WTC11 (cell line): ENCODE measurements at places on chromosomes 5 and 9.
A peak's percentile ranks its signal among the peaks of the same experiment; 100 is the strongest.

GRCh38 chr5:96481009-96481786 lies 48.1 kb upstream of the PCSK1 start:
- DNase-seq = no peak

- DNase-seq = peak; percentile 90
Measured at GRCh38 chr9:136791516-136792276, 552 bp downstream of the TMEM141 start.

DNA sequence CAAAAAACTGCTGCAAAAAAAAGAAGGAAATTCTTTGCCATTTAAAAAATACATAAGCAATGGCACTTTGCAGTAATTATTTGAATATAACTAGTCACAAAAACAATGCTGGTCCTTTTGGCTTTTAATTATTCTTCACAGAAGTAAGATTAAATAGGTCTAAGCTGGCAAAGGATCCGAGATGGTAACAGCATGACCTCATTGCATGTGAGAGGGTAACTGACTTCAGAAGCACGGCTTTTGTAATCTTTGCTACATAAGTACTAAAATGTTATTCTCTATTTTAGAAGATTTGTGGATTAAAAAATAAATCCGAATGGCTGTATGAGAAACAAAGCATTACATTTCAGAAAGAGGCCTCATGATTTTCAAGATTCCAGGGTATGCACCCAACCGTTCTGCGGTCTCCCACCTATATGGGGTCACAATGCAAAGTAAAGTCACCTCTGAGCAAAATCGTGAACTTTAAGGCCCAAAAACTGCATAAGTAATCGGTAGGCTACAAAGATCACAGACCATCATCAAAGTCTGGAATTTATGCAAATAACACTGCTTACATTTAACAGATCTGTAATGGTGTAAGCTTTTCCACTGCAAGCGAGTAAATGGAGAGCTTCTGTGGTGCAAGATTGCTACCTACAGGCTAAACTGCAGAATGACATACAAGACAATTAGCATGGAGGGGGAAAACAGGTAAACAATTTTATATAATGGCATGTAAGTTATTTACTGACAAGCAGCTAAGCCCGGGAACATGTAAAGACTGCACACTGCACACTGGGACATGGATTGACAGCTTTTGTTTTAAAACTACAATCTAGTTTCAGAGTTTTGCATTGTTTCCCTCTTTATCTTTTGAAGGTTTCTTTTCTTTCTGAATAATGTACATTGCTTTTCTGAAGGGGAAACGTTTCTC lies 231.6 kb downstream of the SLF1 start:
- no peak for DNase-seq

DNA sequence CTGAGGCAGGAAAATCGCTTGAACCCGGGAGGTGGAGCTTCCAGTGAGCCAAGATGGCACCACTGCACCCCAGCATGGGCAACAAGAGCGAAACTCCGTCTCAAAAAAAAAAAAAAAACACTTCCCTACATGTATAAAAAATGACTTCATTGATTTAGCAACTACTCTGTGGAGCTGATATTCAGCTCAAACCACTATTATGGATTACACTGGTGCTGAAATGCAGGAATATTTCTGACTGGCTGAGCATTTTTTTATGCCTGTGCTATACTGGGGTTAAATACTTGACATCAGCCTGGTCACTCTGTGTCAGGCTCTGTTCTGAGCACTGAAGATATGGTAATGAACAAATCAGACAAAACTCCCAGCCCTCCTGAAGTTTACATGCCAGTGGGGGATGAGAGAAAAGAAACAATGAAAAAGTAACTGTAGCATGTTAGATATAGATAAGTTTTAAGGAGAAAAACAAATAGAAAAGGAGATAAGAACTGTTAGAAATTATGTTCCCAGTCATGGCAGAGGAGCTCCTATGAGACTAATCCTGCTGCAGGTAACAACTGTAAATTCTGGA lies 22.6 kb upstream of the TTC39B start:
- DNase-seq = no peak

GRCh38 chr9:133477992-133478850 lies 678 bp downstream of the SLC2A6 start:
- no peak for DNase-seq

GRCh38 chr5:39650008-39650762 lies 225.4 kb upstream of the DAB2 start:
- no peak for DNase-seq
